Memory B cell (primary cell): ENCODE measurements at places on chromosomes 7 and 10.
A peak's percentile ranks its signal among the peaks of the same experiment; 100 is the strongest.

GRCh38 chr7:151429560-151430331, 10.2 kb downstream of the CRYGN start:
- H3K27me3 ChIP-seq = peaks cover 6% of the 10 kb centered on the region
- no peak for DNase-seq
- H3K4me1 ChIP-seq = peaks cover 13% of the 10 kb centered on the region
- H3K4me3 ChIP-seq = no peak overlapping the region
- H3K27ac ChIP-seq = no peak overlapping the region

GRCh38 chr7:44665531-44666213, 59.2 kb downstream of the OGDH start:
- no peak overlapping the region for H3K4me3 ChIP-seq
- H3K4me1 ChIP-seq = peaks cover 7% of the 10 kb centered on the region
- no peak overlapping the region for H3K27ac ChIP-seq
- H3K27me3 ChIP-seq = no peaks in the 10 kb centered on the region
- H3K36me3 ChIP-seq = peaks cover 31% of the 10 kb centered on the region

- H3K27ac ChIP-seq = no peak overlapping the region
- DNase-seq = no peak
- H3K4me3 ChIP-seq = no peak overlapping the region
- peaks cover 13% of the 10 kb centered on the region for H3K36me3 ChIP-seq
- H3K27me3 ChIP-seq = no peaks in the 10 kb centered on the region
These were observed 34.4 kb downstream of the BCAP29 start for GRCh38 chr7:107614425-107614824.

DNA sequence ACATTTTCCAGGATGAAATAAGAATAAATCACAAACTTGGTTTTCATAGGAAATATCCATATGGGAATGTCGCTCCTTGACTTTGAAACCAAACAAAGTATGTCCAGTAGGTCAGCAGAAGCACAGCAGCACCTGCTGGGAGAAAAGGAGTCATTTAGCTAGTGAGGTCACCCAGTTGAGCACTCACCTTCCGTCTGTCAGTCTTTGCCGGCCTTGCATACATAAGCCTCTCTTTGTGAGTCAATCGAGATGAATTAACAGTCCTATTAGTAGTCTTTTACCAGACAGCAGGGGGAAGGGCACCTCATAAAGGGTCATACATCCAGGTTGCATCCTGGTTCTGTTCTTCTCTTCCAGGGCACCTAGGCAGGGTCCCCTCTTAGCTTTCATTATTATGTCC, 232.5 kb upstream of the FZD1 start:
- H3K4me3 ChIP-seq = no peak overlapping the region
- H3K36me3 ChIP-seq = peaks cover 41% of the 10 kb centered on the region
- no peaks in the 10 kb centered on the region for H3K27me3 ChIP-seq

- H3K4me3 ChIP-seq = no peak overlapping the region
- peaks cover 6% of the 10 kb centered on the region for H3K27me3 ChIP-seq
- no peak overlapping the region for H3K27ac ChIP-seq
- no peaks in the 10 kb centered on the region for H3K4me1 ChIP-seq
These were observed 308.8 kb downstream of the SFMBT2 start for GRCh38 chr10:7102084-7102483.

- no peak overlapping the region for H3K4me3 ChIP-seq
- H3K36me3 ChIP-seq = no peaks in the 10 kb centered on the region
- H3K4me1 ChIP-seq = no peaks in the 10 kb centered on the region
- DNase-seq = no peak
- H3K27ac ChIP-seq = no peak overlapping the region
These were observed 102.7 kb downstream of the ZMIZ1 start for GRCh38 chr10:79171504-79171903.

GRCh38 chr7:137633133-137633532, 213.6 kb downstream of the DGKI start:
- no peaks in the 10 kb centered on the region for H3K27me3 ChIP-seq
- no peaks in the 10 kb centered on the region for H3K36me3 ChIP-seq
- H3K4me1 ChIP-seq = no peaks in the 10 kb centered on the region

GRCh38 chr7:80642871-80643270, 4.4 kb downstream of the CD36 start:
- no peak overlapping the region for H3K4me3 ChIP-seq
- DNase-seq = no peak
- no peak overlapping the region for H3K27ac ChIP-seq
- no peaks in the 10 kb centered on the region for H3K27me3 ChIP-seq
- no peaks in the 10 kb centered on the region for H3K4me1 ChIP-seq

- H3K27ac ChIP-seq = no peak overlapping the region
- H3K27me3 ChIP-seq = no peaks in the 10 kb centered on the region
- no peak overlapping the region for H3K4me3 ChIP-seq
- no peak for DNase-seq
- H3K4me1 ChIP-seq = no peaks in the 10 kb centered on the region
These were observed 74.6 kb downstream of the ATRNL1 start for GRCh38 chr10:115167751-115168150.

- H3K4me3 ChIP-seq = no peak overlapping the region
- DNase-seq = no peak
- no peaks in the 10 kb centered on the region for H3K36me3 ChIP-seq
These were observed 305.7 kb downstream of the BMPER start for GRCh38 chr7:34211018-34211417.

GRCh38 chr10:132466520-132467463, 69.8 kb downstream of the PWWP2B start:
- H3K4me1 ChIP-seq = no peaks in the 10 kb centered on the region
- H3K4me3 ChIP-seq = no peak overlapping the region
- H3K27ac ChIP-seq = no peak overlapping the region
- peaks cover 7% of the 10 kb centered on the region for H3K27me3 ChIP-seq
- no peak for DNase-seq
- peaks cover 5% of the 10 kb centered on the region for H3K36me3 ChIP-seq

GRCh38 chr10:118635674-118636402, 40.4 kb upstream of the PRLHR start:
- H3K36me3 ChIP-seq = no peaks in the 10 kb centered on the region
- no peak for DNase-seq
- no peaks in the 10 kb centered on the region for H3K4me1 ChIP-seq

- H3K4me1 ChIP-seq = no peaks in the 10 kb centered on the region
- no peak overlapping the region for H3K27ac ChIP-seq
- DNase-seq = no peak
These were observed 6.3 kb upstream of the NSMCE4A start for GRCh38 chr10:121981346-121981745.

DNA sequence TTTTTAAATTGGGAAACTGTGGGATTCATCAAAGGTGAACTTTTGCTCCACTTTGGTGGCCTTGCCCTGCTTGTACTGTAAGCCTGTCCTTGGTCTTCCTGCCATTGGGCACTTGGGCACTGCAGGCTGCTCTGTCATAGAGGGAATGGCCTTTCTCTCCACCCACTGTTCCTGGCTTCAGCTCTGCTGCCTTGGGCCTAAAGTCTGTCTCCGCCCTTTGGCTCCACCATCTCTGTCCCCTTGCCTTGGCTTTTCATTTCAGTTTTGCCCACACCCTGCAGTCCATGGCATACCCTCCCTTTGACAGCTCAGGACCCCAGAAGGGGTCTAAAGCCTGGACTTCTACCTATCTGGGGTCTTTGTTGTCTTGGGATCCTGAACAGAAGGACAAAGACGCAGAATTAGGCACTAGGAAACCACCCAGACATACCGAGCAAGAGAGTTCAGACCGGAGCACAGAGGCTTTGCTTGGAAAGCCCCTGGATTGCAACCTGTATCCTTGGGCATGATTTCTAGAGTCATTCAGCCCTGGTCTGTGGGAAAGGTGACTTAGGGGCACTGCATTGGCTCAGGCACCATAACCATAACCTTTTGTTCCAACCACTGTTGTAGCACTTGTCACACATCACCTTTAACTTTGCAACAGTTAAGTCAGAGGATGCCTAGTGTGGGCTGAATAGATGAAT, 5.2 kb upstream of the ARHGAP22 start:
- DNase-seq = no peak
- H3K27ac ChIP-seq = no peak overlapping the region
- H3K4me1 ChIP-seq = peaks cover 25% of the 10 kb centered on the region
- H3K27me3 ChIP-seq = peaks cover 12% of the 10 kb centered on the region

- no peaks in the 10 kb centered on the region for H3K27me3 ChIP-seq
- H3K4me1 ChIP-seq = peaks cover 3% of the 10 kb centered on the region
- H3K27ac ChIP-seq = no peak overlapping the region
- H3K36me3 ChIP-seq = no peaks in the 10 kb centered on the region
These were observed 335.4 kb upstream of the ANKRD30A start for GRCh38 chr10:36789974-36790373.

- no peaks in the 10 kb centered on the region for H3K27me3 ChIP-seq
- no peak for DNase-seq
- peaks cover 18% of the 10 kb centered on the region for H3K4me1 ChIP-seq
These were observed 218.6 kb upstream of the FZD1 start for GRCh38 chr7:91045606-91046005.

- H3K27ac ChIP-seq = no peak overlapping the region
- DNase-seq = no peak
- peaks cover 14% of the 10 kb centered on the region for H3K27me3 ChIP-seq
- peak overlapping the region; percentile 84 for H3K4me3 ChIP-seq
- peaks cover 10% of the 10 kb centered on the region for H3K4me1 ChIP-seq
These were observed 3.1 kb upstream of the ELFN1 start for GRCh38 chr7:1666823-1667565.

- H3K27ac ChIP-seq = no peak overlapping the region
- H3K27me3 ChIP-seq = no peaks in the 10 kb centered on the region
- no peaks in the 10 kb centered on the region for H3K36me3 ChIP-seq
- no peak overlapping the region for H3K4me3 ChIP-seq
- no peak for DNase-seq
These were observed 100.3 kb upstream of the C10orf90 start for GRCh38 chr10:126770809-126771208.

DNA sequence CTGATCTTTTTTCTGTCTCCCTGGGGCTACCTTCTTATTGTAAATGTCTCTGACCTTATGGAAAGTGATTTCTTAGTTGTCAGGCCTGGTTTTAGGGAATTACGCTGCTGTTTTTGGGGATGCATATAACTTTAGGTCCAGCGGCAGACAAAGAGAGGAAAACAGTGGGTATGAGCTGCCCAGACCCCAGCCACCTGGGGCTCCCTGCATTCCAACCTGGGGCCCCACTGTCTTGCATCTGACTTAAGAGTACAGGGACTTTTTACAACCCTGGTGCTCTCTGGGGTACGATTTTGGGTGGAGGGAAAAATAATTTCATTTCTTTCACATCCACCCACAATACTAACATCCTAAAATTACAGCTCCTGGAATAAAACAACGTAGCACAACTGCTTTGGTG, 119.4 kb downstream of the PRPF18 start:
- no peaks in the 10 kb centered on the region for H3K36me3 ChIP-seq
- H3K4me1 ChIP-seq = peaks cover 11% of the 10 kb centered on the region
- H3K27me3 ChIP-seq = peaks cover 18% of the 10 kb centered on the region
- H3K27ac ChIP-seq = no peak overlapping the region
- no peak overlapping the region for H3K4me3 ChIP-seq
- no peak for DNase-seq

DNA sequence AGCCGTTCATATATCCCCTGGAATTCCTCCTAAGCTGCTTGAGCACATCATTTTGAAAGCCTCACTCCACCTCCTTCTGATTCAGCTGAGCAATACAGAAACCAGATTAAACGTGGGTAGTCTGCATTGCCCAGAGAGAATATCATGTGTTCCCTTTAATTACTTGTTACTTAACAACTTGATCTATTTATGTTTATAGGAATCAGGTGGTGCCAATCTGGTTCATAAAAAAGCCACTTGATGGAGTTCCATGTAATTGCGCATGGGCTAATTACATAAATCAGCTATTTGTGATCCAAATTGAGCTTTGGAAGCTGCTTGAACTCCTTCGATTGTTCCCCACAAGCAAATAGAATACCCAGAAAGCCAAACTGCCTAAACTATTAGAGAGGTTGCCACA, 114.7 kb upstream of the ADCY1 start:
- H3K4me1 ChIP-seq = no peaks in the 10 kb centered on the region
- H3K36me3 ChIP-seq = no peaks in the 10 kb centered on the region
- H3K27ac ChIP-seq = no peak overlapping the region
- H3K27me3 ChIP-seq = peaks cover 8% of the 10 kb centered on the region
- H3K4me3 ChIP-seq = no peak overlapping the region
- no peak for DNase-seq

DNA sequence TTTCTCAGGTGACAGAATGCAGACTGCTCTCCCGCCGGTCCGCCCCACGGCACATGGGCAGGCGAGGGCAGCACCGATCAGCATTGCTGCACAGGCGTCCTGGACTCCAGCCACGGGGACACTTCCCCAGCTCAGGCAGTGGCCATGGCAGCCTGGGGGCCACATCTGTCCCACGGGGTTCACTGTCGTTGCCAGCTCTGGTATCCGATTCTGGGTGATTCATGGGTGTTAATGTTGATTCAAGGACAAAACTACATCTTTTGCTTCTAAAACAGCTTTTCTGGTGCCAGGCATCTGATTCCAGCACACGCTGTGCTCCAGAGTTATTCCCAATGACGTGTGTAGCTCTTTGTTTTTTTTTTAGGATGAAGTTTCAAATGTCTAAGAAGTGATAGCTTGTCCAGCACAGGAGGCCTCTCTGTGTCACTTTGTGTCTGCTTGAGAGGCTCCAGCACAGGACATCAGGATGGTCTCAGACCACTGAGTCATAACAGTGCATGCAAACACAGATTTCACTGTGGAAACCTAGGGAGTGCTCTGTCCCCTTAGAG, 218.0 kb downstream of the WDR37 start:
- DNase-seq = no peak
- H3K4me3 ChIP-seq = no peak overlapping the region
- peaks cover 6% of the 10 kb centered on the region for H3K27me3 ChIP-seq
- no peaks in the 10 kb centered on the region for H3K36me3 ChIP-seq
- no peaks in the 10 kb centered on the region for H3K4me1 ChIP-seq

GRCh38 chr10:13629116-13629515, 42.4 kb downstream of the PRPF18 start:
- H3K4me3 ChIP-seq = no peak overlapping the region
- DNase-seq = no peak
- H3K4me1 ChIP-seq = peaks cover 3% of the 10 kb centered on the region
- H3K36me3 ChIP-seq = peaks cover 33% of the 10 kb centered on the region

DNA sequence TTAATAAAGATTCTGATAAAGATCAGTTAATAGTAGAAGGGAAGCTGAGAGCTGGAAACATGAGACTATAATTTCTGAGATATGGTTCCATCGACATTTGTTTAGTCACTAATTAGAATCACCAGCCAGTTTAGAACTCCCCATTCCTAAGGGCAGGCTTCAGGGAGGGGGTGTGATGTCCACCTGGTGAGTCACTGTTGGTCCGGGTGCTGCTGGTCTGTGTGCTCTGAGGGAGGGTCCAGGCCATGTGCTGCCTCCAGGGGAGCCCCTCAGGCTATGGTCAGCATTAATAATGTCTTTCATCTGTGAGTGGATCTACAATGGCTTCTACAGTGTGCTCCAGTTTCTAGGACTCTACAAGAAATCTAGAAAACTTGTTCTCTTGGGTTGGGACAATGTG, 115.8 kb downstream of the ADAM12 start:
- no peak overlapping the region for H3K27ac ChIP-seq
- H3K27me3 ChIP-seq = peaks cover 2% of the 10 kb centered on the region
- no peak for DNase-seq
- H3K4me1 ChIP-seq = no peaks in the 10 kb centered on the region
- no peaks in the 10 kb centered on the region for H3K36me3 ChIP-seq
- H3K4me3 ChIP-seq = no peak overlapping the region

GRCh38 chr7:113768387-113768786, 150.4 kb downstream of the PPP1R3A start:
- H3K27ac ChIP-seq = no peak overlapping the region
- DNase-seq = no peak
- H3K27me3 ChIP-seq = no peaks in the 10 kb centered on the region
- no peak overlapping the region for H3K4me3 ChIP-seq
